Activated CD4-positive, alpha-beta T cell treated with anti-CD3 and anti-CD28 coated beads, Interleukin-2, Interleukin-4, amounts not matched to agents 100 ng/mL and 50 ng/mL, durations not matched to agents 16 hours and 8 hours (primary cell): ENCODE measurements at places on chromosomes 1 and 21.
A peak's percentile ranks its signal among the peaks of the same experiment; 100 is the strongest.

DNA sequence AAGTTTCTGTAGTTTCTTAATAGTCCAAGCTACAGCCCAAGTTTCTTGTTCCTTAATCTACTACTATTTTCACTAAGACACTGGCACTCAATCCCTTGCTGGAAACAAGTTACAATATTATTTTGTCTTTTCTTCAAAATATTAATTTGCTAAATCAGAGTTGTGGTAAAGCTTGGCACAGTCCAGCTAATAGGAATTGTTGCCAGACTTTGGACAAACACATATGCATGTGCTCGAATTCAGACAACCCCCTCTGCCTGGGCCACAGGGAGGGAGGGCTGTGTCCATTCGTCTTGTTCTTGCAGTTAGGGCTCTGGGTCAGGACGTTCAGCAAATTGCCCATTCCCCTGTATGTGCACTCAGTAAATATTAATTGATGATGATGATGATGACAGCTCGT is 103.6 kb downstream of the CNIH3 start:
- DNase-seq = no peak

GRCh38 chr1:162562470-162562828 is 927 bp downstream of the UAP1 start:
- no peak for DNase-seq

DNA sequence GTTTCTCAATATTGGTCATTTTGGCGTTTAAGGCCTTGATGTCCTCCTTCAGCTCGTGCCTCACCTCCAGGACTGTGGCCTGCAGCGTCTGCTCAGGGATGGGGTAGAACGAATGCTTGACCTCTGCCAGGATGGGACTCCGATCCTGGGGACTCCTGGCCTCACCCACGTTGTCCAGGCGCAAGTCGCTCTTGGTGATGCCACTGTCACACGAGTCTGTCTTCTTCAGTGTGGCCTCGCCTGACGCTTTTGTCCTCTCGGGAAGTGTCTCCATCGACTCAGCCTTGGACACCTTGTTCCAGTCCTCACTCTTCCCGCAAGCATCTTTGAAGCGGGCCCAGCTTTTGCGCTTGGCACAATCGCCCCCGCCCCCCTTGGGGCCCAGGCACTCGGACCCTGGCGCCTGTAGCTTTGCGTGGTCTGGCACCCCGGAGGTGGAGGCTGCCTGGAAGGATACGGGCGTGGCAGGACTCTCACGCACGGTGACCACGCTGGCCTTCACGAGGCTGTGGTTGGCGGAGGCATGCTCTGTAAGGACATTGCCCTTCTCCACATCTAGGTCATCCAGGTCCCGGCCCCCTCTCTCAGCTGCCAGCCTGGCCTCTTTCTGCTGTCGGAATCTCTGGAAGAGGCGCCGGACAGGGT is 354.8 kb downstream of the HHAT start:
- no peak for DNase-seq

- no peak for DNase-seq
Measured at GRCh38 chr1:185348985-185349384, 31.9 kb upstream of the IVNS1ABP start.

- no peak for DNase-seq
Measured at GRCh38 chr1:7299329-7299799, 471.7 kb upstream of the VAMP3 start.

DNA sequence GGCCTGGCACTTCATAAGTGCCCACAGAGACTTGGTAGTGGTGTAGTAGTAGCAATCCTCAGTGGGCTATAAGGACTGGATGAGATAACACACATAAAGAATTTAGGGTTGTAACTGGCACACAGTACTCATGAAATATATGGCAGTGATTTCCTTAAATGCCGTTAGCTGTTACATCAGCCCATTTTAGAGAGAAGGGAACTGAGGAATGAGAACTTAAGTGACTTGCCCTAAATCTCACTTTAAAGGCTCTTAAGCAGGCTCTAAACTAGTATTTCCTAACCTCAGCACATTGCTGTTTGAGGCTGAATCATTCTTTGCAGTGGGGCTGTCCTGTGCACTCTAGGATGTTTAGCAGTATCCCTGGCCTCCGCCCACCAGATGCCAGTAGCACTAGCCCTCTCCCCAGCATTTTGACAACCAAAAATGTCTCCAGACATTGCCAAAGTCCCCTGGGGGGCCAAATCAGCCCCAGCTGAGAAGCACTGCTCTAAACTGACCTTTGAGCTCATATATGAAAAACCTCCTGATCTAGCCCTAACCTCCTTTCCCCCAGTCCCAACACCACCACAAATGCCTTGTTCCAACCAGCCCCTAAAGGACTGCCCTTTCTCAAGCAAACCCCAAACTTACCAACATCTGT is 11.6 kb downstream of the CAMK2N1 start:
- DNase-seq = no peak

- no peak for DNase-seq
Measured at GRCh38 chr1:149931212-149931790, 3.7 kb upstream of the SF3B4 start.

GRCh38 chr1:24501371-24502064 is 1.1 kb upstream of the RCAN3 start:
- peak; percentile 55 for DNase-seq

- no peak for DNase-seq
Measured at GRCh38 chr1:110138956-110139355, 11.3 kb upstream of the SLC6A17 start.

DNA sequence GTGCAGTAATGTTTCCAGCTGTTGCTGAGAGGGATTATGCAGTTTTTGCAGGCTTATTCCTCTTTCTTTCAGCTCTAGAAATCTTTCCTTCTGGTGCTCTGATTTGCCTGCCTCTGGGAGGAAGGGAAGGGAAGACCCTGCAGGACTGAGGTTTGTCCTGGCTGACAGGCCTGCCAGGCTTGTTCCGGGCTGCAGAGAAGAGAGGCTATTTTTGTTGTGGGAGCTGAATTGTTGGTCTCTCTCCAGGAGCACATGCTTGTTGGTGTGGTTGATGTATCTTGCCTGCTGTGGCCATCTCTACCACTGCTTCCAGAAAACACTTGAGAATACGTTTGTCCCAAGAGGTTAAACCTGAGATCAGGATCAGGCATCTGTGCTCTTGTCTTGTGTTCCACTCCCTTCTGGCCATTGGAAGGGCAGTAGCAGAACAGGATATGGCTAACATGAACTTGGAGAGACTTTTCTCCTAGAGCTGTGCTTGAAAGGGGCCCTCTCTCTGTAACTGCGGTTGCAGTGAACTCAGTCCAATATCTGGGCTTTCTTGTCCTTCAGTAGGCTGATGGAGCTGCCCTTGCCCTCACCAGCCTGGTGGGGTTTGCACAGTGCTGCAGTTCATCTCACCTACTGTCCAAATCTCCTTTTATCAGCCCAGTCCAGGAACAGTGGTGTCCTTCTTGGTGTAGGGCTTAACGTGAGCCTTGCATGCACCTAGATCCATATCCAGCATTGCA is 21.5 kb upstream of the SLC25A34 start:
- no peak for DNase-seq

- no peak for DNase-seq
Measured at GRCh38 chr1:40575336-40575735, 43.9 kb downstream of the ZNF684 start.

- DNase-seq = peak; percentile 36
Measured at GRCh38 chr1:109197158-109198042, 16.3 kb upstream of the SARS1 start.

DNA sequence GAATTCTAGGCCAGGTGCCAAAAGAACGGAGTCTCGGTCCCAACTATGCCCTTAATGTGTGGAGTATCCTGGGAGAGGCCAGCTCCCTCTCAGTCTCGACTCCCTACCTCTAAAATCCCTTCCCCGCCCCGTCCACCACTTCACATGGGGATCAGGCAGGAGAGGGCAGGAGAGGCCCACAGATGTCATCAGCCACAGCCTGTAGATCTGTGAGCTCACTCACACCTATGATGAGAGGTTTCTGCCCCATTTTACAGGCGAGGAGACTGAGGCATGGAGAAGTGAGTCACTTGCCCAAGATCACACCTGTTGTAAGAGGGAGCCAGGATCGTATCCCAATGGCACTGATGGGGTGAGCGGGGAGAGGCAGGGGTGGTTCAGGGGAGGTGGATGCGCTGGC is 20.4 kb upstream of the EPHA8 start:
- no peak for DNase-seq

DNA sequence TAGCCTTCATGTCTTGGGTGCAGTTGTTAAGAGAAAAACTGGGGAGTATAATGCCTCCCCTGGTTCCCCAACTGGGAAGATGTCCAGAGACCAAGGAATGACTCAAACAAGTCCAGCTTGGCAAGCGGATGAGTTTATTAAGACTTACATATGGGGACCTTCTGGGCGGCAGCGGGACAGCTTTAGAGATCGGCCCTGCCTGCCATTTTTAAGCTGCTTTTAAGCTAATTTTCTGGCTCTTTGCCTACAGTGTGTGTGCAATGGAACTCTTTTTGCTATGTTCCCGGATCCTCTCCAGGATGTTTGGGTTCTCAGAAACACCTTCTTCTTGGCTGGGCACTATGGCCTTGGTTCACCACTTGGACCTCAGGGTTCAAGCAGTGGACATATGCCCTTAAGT is 99.5 kb downstream of the RYR2 start:
- no peak for DNase-seq

- DNase-seq = no peak
Measured at GRCh38 chr1:225684741-225685140, 31.8 kb upstream of the ENAH start.

DNA sequence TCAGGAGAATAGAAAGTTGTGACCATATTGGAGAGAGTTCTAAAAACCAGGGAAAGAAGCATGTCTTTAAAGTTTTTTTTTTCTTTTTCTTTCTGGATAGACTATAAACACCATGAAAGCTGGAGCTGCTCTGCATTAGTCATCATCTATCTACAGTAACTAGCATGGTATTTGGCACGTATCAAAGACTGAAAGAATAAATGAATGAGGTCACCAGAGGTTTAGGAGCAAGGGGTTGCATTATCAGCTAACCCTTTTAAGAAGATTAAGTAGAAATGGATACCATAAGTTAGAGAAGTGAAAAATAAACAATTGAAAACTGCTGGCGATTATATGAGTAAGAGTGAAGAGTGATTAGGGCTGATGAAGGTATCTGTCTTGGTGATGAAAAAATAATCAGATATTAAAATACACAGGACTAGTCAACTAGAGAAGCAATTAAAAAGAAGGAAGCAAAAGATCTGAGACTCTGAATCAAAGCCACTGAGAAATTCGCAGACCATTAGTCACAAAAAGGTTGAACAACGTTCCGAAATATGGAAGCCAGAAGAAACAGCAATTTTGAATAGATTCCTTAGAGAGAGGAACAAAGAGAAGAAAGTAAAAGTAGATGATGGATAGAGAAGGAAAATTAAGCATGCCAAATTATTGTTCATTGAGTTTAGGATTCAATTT is 536.4 kb downstream of the DPYD start:
- no peak for DNase-seq

DNA sequence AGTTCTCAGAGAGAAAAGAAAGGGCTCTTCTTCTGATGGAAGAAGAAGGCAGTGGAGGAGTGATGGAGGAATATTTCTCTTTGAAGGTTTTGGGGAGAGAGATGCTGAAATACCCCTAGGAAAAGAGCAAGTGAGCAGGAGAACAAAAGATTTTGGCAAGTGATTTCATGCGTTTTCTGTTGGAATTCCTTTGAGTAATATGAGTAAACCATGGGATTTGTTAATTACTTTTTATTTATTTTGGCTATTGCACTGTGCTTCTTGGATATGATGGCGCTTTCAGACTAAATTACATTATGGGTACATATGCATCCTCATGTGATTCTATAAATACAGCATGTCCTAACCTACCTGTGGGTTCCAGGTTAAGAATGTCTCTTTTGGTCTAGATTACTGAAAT is 210.1 kb upstream of the PTGFR start:
- no peak for DNase-seq

- DNase-seq = no peak
Measured at GRCh38 chr1:65197636-65198035, 49.6 kb downstream of the AK4 start.

- no peak for DNase-seq
Measured at GRCh38 chr1:22914156-22914555, 58.5 kb downstream of the LACTBL1 start.

GRCh38 chr1:208449951-208450350 is 205.8 kb upstream of the PLXNA2 start:
- DNase-seq = no peak

DNA sequence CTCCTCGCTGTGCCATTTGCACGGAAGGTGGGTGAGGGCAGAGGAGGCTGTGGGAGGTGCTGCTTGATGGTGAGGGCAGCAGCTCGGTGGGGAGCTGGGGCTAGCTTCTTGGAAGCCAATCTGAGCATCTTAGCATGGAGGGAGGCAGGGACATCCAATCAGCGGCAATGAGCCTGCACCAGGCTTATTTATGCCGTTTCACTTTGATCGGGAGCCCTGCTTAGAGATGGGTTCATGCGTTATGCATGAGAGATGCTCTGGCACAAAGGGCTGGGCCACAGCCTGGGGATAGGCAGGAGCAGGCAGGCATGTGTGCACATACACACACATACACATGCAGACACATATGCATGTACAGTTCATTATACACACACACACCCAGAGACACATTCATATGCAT is 220.2 kb downstream of the GRIK3 start:
- no peak for DNase-seq

DNA sequence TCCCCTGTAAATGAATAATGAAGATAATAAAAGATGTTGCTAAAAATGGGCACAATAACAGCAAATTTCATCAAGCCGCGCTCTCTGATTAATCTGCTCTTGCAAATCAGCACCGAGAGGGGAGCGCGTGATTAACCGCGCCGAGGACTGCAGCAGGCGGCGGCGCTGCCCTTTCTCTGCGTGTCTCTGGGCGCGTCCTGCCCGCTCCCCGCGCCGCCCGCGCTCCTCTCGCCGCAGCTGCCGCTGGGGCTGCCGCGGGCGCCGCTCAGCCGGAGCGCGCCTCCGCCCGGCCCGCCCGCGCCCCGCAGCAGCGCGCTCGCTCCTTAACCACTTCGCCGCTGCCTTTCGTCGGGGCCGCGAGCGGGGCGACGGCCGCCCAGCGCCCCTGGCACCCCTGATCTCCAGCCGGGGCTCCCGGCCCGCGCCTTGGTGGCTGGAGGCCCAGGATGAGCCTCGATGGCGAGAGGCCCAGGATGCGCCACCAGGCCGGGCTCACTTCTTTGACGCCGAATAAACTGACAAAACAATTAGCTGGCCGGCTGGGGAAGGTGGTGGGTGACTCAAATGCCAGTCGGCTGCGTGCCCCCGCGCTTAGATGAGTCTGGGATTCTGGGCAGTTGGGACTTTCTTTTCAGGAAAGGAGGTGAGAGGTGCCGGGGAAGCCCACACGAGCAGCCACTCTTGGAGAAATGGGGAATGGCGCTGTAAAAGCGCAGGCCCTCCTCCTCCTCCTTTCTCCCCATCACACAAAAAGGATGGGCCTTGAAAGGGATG is 221.4 kb upstream of the PKN2 start:
- DNase-seq = no peak
